Skeletal muscle cell (primary cell): ENCODE measurements at places on chromosomes 1 and 21.

DNA sequence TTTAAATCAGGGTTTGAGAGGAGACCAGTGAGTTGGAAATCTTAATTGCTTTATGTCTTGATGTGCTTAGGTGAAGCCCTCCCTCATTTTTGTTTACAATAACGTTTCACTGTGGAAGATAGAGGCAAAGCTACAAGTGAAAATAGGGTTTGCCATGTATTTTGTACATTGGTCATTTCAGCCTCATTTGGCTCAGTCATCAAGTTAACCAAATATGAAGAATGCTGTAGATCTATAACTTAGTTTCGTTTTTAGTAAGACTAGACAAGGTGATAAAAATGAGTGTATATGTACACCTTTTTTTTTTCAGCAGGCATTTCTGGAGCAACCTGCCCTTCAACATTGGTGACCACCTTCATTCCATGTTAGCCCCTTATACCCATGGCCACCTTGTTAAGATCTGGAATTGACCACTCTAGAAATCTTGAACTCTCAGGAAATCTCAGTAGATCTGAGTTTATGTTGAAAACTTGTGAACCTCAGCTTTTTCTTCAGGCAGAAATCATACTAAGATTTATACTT lies 2.9 kb downstream of the NFYC start:
- DNase-seq = no peak

- DNase-seq = no peak
These were observed 23.9 kb downstream of the ITSN1 start for GRCh38 chr21:33666153-33666552.

DNA sequence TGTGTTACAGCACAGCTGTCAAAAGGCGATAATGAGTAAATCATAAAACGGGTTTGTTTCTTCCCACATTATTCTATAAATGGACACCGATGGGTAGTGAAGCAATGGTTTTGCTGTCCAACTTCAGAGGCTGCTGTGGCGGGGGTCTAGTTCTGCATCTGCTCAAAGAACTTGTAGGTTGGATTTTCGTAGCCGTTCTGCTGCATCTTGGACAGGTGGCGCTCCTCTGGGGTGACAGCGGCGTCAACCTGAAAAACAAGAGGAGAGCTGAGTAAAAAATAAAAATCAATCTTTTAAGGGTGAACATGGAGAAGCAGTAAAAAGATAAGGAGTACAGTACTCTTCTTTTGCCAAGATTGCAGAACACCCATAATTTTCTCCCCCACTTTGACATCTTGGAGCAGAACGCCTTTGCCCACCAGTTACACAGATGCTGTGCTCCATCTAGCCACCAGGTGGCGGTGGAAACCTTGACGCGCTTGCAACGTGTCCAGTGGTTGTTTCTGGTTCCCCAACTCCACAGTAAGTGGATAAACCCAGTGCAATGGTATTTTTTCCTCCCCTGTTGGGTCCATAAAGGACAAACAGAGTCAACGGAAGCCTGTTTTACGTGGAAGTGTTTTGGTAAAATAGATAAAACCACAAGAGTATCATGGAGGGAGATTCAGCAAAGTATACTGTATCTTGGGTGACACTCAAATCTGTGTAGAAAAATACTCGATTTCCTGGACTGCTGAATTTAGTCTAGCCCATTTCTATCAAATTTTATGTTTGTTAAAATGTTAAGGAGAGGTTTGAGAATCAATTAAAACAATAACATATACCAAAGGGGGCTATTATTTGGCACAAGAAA lies 147.0 kb downstream of the GABPA start:
- no peak for DNase-seq

DNA sequence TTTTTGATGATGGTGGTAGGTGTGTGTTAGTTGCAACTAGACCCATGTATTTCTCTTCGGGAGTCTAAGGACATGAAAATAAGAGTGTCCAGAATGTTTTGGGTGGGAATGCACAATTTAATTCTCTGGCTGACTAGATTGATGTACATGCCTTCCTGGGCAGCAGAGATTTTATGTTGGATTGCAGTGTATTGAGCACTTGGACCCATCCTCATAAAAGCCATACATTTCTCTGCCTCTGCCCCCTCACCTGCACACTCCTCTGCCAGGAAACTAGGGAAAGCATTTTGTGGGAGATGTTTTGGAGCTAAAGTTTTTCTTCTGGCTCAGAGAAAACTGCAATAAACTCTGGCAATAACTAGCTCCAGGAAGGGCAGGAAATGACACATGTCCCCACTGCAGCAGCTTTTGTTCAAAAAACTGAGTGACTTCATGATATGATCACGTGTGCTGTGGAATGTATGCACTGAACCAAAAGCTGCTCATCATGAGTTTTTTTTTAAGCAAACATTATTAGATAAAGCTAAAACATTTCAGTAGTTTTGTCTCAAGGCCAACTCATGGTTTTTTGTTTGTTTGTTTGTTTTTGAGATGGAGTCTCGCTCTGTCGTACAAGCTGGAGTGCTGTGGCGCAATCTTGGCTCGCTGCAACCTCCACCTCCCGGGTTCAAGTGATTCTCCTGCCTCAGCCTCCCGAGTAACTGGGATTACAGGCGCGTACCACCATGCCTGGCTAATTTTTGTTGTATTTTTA lies 17.6 kb downstream of the RIT1 start:
- peak; percentile 60 for DNase-seq

- DNase-seq = no peak
These were observed 100.1 kb downstream of the BRINP2 start for GRCh38 chr1:177270863-177271262.

- no peak for DNase-seq
These were observed 1.2 kb downstream of the OLIG1 start for GRCh38 chr21:33070998-33071769.

DNA sequence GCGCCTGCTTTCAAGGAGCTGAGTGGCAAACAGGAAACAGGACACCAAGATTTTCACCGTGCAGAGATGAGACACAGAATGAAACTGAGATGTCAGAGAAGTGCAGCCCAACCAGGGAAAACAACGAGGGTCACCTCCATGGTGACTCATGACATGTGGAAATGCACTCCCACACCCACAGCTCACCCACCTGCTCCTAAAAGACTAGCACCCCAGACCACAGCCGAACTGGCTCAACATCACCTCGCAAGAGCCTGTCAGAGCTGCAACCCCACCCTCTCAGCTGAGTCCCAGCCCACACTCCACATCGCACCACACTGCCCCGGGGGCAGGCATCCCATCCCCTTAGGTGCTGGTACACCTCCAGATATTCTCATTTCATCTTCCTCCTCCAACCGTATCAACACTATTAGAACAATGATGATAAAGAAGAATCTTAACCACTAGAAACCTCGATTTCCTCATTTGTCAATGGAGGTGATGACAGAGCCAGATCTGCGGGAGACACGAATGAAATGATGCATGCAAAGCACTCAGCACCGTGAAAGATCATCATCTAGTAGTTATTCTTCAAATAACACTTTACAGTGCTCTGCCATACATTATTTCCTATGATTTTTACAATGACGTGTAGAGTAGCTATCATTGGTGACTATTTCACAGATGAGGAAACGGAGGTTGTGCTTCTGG lies 103.2 kb downstream of the DMRTB1 start:
- DNase-seq = no peak

DNA sequence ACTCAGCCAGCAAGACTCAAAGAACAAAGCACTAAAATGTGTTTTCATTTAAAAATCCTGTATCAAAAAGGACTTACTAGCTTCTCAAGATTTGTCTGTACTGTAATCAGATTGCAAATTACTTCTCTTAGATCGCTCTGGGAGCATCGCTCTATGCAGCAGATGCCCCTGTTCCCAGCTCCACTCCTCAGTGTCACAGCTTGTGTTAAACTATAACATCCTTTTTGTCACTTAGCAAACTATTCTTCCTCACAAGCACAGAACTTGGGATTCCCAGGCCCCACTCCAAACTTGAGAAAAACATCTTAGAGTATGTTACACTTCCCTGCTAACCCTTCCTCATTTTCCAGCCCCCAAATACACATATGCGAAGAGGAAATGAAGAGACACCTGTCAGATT lies 85.1 kb upstream of the CHRM3 start:
- DNase-seq = no peak

GRCh38 chr1:109632671-109633346 lies 13.2 kb downstream of the AMPD2 start:
- DNase-seq = no peak

- no peak for DNase-seq
These were observed 54.7 kb downstream of the UMODL1 start for GRCh38 chr21:42125571-42126544.

GRCh38 chr1:24898909-24899439 lies 31.1 kb downstream of the RUNX3 start:
- DNase-seq = no peak
